CD4-positive, alpha-beta T cell treated with Interleukin-10 for 1 hour (primary cell): ENCODE measurements at places on chromosomes 5 and 9.

DNA sequence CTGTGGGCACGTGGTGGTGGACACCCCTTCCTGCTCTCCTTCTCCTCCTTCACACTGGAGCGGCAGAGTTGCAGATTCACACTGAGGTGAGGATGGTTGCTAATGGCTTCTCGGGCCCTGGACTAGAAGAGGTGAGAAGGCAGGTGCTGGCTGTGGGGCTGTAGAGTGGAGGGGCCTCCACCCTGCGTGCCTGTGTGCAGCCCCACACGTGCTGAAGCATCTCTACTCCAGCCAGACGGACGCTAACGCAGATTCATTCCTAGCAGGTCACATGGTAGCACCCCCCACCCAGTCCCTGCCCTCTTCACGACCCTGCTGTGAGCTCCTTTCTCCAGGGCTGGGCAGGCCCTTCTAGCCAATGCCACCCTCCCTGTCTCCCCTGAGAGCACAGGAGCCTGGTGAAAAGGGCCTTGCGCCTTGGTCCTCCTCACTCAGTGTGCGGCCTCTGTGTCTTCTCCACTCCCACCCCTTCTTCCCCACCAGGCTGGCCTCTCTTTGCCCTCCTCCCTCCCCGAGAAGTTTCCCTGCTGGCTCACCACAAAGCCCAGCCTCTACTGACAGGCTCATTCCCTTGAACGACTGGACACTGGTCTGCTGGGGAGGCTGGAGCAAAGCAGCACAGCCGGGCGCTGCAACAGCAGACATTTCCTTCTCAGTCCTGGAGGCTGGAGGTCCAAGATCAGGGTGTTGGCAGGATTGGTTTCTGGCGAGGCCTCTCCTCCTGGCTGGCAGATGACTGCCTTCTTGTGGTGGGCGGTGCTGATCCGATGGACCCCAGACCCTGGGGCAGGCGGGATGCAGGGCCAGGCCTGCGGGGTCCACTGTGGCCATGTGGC, 14.2 kb downstream of the CACNA1B start:
- no peak for DNase-seq

GRCh38 chr9:69344459-69344858, 19.4 kb downstream of the ENTREP1 start:
- DNase-seq = no peak

DNA sequence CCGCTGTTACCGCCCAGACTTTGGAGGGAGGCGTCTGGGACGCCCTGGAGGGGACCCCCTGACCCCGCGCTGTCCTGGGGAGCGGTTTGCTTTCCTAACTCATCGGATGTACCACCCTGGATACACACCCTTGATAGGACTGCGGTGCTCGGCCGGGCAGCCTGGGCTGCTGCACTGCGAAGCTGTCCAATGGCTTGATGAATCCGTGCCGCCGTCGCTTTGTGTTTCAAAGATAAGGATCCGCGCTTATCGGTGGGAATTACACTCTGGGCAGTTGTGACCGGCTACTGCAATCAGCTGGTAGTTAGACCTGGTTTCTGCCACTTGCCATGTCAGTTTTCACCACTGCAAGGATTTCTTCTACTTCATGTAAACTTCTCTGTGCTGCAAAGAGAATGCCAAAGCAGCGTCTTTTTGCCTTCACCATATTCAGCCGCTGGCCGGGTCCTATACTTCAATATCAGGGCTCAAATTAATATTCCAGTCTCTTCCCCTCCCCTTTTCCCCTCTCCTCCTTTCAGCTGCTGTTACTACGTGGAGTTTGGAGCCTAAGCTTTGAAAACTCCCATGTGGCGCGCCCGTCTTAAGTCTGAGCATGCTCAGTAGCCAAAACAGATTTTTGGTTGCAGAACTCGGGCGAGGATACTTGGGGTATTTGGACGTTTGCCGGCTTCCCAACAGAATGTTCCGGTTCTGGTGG, 727 bp downstream of the SMAD5 start:
- DNase-seq = peak; percentile 33

DNA sequence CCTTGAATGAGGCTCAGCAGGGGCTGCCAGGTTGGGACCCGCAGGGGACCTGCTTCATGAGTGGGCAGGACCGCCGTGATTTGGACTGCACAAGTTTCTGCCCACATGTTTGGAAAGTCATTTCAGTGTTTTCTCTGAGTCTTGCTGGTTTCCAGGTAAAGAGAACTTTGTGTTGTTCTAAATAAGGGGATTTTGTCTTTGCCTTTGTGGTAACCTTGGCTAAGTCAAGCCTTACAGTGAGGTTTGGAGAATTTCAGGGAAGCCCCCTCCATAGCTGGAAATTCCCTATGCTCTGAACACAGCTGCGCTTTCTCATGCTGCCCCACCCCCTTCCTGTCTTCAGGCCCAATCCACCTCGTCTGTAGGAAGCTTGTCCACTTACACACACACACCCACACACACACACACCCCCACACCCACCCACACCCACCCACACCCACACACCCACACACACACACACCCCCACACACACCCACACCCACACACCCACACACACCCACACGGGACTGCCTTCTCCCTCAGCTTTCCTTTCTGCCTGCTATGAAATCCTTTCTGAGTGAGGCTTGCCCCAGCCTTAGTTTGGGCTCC, 270.1 kb downstream of the HSPA4 start:
- peak; percentile 21 for DNase-seq

GRCh38 chr9:35628389-35628991, 10.3 kb upstream of the CD72 start:
- DNase-seq = no peak

- DNase-seq = no peak
These were observed 1040.6 kb upstream of the SEMA6A start for GRCh38 chr5:117615226-117615625.

DNA sequence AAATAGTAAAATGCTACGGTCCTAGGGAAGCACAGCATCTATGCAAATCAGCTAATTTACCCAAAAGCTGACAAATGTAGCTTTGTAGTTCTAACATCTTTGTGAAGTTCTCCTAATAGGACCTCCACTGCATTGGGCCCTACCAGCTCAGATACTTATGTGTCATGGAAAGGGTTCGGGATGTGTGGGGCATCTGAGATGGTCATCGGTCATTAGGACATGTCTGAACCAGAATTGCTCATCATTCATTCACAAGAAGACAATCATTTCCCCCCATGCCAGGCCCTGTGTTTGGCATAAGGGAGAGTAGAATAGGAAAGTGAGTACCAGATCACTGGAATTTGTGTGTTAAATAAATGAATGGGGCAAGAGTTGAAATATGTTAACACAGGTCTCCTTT, 35.7 kb downstream of the PWWP2A start:
- no peak for DNase-seq

- no peak for DNase-seq
These were observed 693.2 kb upstream of the RIOK2 start for GRCh38 chr5:97876272-97876671.

- no peak for DNase-seq
These were observed 414.5 kb upstream of the ZNF608 start for GRCh38 chr5:125160787-125161502.

DNA sequence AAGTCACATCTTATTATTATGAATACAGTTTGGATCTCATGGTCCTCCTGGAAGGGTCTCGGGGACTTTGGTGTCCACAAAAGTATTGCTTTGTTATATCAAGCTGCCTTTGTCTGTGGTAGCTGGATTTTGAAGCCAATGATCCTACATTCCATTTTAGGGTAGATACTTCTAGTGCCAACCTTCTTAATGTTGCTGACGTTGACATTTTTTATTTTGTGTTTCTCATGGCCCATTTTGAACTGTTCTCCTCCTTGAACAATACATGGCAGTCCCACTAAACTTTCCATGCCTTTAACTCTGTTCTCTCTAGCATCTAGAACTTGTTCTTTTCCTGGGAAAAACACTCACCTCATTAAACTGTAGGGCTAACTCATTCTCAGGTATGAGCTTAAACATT, 425.8 kb downstream of the KCTD16 start:
- no peak for DNase-seq

GRCh38 chr9:113223963-113224362, 2.6 kb downstream of the SLC31A1 start:
- DNase-seq = no peak

DNA sequence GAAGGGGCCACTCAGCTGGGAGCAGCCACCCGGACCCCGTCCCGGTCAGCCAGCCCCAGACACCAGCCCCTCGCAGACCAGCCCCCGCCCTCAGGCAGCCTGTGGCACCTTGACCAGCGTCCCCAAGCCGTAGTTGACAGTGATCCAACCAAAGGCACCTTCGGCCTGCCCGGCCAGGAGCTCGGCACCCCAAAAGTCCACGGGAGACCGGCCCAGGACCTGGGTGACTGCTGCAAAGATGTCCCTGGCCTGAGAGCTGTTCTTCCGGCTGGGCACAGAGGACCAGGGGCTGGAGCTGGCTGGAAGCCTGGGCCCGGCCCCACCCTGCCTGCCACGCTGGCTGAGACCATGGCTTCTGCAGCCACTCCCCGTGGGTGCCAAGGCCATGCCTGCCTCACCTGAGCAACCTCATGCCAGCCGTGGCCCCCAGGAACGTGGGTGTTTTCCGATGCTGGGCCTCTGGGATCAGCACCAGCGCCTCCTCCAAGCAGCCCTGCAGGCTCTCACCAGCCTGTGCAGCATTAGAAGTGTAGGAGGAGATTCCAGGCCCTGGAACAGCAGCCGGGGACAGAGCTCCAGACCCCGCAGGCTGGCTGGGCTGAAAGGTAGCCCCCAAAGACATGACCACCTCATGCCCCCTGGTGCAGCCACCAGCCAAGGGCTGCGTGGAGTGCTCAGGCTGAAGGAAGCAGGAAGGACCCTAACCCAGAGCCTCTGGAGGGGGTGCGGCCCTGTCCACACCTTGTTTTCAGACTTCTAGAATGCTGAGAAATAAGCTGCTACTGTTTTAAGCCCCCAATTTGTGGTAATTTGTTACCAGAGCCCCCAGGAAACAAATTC, 4.2 kb downstream of the ENTPD8 start:
- DNase-seq = no peak

- DNase-seq = no peak
These were observed 17.3 kb downstream of the CSF1R start for GRCh38 chr5:150068961-150069645.
